NCI-H1105 treated with DMSO at 0.1 percent for 48 hours (cell line): ENCODE measurements at places on chromosomes 4 and X.

DNA sequence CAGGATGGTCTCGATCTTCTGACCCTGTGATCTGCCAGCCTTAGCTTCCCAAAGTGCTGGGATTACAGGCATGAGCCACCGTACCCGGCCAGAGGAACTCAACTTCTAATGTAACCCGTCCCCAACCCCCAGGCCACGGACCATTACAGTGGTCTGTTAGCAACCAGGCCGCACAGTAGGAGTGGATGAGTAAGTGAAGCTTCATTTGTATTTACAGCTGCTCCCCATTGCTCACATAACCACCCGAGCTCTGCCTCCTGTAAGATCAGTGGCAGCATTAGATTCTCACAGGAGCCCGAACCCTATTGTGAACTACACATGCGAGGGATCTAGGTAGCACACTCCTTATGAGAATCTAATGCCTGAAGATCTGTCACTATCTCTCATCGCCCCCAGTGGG lies 119.6 kb downstream of the SHROOM3 start:
- DNase-seq = no peak

DNA sequence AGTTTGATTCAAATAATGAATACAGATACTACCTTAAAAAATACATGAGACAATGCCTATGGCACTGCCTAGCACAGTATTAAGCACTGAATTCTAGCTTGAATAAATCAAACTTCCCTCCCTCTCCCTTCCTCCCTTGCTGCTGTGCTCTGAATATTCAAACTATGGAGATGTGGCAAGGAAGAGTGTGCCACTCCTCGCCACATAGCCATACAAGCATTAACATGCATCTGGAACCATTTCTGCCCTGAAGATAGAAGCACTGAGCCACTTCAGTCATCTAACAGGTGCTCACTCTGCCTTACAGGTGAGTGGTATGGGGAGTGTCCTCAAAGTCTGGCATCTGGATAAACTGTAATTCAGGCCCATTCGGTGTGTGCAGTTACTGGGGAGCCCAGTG lies 276.9 kb downstream of the ARHGAP24 start:
- DNase-seq = peak; percentile 42

DNA sequence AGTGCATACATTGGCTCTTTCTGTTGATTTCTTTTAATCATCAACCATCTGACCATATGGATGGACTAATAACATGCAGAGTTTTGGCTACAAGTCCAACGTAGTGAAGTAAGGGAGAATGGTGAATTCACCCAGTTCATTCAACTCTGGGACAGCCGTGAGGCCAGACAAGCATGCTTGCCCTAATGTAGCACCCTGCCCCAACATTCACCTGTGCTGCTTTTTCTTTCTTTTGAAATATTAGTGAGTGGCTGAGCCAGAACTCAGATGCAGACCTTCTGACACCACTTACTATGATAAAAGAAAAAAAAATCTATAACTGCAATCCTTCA lies 17.5 kb downstream of the ARSJ start:
- no peak for DNase-seq

DNA sequence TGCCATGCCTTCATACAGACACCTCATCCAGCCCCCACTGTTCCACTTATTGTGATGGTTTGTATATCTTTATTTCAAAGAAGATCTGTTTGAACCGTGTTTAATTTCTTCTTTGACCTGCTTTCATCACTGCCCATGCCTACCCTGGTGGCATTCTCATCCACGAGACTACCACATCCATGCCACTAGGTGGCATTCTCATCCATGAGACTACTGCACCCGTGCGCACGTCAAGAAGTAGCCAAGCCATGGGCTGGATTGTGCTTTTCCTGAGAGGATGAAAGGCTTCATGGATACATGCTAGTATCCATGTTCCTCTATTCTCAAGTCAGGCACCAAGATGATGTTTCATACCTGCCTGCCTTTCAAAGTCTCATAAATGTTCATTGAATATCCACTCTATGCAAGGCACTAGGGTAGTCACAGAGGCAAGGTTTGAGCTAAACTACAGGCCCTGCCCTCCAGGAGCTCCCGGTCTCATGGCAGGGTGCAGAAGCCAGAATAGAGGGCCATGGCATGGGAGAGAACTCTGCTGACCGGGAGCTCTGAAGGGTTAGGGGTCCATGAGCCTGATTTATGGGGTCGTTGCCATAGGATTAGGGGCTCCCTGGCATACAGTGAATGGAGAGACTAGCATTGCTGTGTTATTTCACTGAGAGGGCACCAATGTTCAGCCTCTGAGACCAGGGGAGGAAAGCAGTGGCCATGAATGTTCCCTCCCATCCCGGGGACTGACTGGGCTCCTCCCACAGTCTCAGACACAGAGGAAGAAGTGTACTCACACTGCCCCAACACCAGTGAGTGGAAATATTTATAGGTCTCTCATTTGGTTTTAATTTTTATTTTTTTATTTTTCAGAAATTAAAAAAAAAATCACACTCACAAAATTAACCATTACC lies 24.8 kb upstream of the EOLA2 start:
- DNase-seq = peak; percentile 53

DNA sequence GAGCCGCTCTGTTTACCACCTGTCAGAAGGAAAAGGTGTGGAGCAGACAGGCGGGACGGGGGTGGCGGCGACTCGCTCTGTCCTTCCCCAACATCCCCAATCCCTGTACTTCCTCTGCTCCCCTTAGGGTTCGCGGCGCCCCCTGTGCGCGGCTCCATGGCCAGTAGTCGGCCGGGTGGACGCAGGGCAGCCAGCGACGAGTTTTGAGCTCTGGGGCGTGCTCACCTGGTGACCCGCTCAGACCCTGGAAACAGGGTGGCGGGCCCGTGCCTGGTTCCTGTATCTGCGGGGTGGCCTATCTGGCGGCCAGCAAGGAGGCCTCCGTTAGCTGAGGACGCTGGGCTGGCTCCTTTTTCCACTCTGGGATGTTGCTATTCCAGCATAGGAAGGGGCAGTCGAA lies 5.4 kb upstream of the MAGIX start:
- no peak for DNase-seq

DNA sequence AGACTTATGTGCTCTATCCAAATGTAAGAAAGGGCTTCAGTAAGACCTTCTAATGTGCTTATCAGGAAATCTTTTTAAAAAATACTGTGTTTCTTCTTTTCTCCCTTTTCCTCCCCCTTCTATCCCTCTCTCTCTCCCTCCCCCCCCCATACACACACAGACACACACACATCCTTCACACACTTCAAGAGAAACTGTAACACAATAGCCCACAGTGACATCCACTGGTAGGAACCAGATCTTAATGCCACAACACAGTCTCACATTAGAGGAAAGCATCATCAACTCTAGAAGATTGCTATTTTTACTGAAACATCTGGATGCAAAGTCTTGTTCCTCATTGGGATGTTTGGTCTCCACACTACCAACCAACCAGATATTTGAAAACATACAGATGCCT lies 4.6 kb downstream of the PCDH19 start:
- no peak for DNase-seq

GRCh38 chr4:86657910-86658309 lies 63.8 kb downstream of the PTPN13 start:
- no peak for DNase-seq

GRCh38 chr4:144310535-144310934 lies 170.0 kb upstream of the GYPA start:
- DNase-seq = no peak

GRCh38 chrX:135974279-135974856 lies 580 bp upstream of the MMGT1 start:
- DNase-seq = peak; percentile 46

GRCh38 chrX:152520653-152521052 lies 69.5 kb upstream of the GABRA3 start:
- DNase-seq = no peak

- no peak for DNase-seq
Measured at GRCh38 chrX:124362072-124362471, 15.7 kb downstream of the SH2D1A start.

DNA sequence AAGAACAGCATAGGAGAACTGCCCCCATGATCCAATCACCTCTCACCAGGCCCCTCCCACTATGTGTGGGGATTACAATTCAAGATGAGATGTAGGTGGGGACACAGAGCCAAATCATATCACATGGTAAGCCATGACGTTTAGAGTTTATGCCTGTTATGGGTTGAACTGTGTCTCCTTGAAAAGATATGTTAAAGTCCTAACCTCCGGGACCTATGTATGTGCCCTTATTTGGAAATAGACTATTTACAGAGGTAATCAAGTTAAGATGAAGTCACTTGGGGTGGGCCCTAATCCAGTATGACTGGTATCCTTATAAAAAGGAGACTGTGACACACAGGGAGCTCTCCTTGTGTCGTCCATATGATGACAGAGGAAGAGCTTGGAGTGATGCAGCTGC lies 25.2 kb upstream of the SLC2A9 start:
- no peak for DNase-seq
